ENCODE measurements at places on chromosomes 2 and 18.

- DNase-seq: no peak
Measured at GRCh38 chr18:68035774-68036522, 519.4 kb upstream of the DSEL start.

- DNase-seq: no peak
Measured at GRCh38 chr18:48135436-48135966, 205.0 kb upstream of the SMAD2 start.

- DNase-seq: no peak
Measured at GRCh38 chr2:71385012-71385411, 53.4 kb downstream of the ZNF638 start.

DNA sequence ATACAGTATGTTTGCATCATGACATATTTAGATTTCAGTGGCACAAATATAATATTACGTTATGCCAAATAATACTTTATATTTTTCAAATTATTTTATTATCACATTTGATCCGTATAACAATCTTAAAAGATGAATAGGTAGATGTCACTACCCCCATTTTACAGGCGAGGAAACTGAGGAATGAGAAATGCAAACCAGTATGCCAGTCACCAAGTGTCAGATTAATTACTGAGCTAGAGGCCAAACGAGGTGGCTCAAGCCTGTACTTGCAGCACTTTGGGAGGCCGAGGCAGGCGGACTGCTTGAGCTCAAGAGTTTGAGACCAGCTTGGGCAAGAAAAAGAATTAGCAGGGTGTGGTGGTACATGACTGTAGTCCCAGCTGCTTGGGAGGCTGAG is 17.4 kb upstream of the YES1 start:
- no peak for DNase-seq

DNA sequence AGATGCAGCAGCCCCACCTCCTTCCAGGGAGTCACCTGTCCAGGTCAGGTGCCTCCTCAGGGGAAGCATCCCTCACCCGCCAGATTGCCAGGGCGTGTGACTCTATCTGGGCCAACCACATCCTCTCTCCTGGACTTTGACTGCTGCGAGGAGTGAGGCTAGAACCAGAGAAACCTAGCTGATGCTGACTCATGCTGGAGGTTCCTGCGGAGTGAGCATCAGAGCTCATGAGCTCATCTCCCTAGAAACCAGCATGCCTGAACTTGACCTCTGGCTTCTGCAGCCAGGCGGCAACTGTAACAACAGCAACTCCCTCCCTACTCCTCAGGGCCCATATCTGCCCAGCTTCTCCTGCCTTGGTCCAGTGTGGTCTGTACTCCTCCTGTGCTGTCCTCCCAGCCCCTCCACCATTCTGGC is 28.3 kb upstream of the NT5DC4 start:
- DNase-seq: peak; percentile 81

GRCh38 chr2:10406016-10406415 is 42.1 kb downstream of the ODC1 start:
- DNase-seq: no peak

DNA sequence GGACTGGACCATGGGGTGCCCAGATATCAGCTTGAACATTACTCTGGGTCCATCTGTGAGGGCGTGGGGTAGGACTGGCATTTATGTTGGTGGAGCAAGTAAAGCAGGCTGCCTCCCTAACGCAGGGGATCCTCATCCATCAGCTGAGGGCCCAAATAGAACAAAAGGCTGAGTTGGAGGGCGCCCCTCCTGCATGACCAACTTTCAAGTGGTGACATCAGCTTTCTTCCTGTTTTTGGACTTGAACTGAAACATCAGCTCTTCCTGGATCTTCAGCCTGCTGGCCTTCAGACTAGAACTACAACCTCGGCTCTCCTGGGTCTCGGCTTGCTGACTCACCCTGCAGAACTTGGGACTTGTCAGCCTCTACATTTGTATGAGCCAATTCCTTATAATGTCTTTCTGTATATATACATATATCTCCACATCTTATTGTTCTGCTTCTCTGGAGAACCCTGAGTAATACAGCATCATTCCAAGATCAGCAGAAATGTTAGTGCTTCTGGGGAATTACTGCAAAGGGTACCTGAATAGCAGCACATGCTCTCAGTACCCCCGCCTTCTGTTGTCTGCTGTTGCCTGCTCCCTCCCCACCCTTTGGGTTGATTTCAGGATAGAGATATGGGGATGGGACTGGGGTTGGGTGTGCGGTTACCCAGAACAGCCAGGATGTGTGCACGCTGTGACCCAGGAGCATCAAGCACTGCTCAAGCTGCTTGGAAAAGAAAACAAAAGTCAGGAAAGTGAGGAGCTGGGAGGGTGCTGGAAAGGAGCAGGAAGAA is 20.0 kb downstream of the TMEM127 start:
- no peak for DNase-seq

DNA sequence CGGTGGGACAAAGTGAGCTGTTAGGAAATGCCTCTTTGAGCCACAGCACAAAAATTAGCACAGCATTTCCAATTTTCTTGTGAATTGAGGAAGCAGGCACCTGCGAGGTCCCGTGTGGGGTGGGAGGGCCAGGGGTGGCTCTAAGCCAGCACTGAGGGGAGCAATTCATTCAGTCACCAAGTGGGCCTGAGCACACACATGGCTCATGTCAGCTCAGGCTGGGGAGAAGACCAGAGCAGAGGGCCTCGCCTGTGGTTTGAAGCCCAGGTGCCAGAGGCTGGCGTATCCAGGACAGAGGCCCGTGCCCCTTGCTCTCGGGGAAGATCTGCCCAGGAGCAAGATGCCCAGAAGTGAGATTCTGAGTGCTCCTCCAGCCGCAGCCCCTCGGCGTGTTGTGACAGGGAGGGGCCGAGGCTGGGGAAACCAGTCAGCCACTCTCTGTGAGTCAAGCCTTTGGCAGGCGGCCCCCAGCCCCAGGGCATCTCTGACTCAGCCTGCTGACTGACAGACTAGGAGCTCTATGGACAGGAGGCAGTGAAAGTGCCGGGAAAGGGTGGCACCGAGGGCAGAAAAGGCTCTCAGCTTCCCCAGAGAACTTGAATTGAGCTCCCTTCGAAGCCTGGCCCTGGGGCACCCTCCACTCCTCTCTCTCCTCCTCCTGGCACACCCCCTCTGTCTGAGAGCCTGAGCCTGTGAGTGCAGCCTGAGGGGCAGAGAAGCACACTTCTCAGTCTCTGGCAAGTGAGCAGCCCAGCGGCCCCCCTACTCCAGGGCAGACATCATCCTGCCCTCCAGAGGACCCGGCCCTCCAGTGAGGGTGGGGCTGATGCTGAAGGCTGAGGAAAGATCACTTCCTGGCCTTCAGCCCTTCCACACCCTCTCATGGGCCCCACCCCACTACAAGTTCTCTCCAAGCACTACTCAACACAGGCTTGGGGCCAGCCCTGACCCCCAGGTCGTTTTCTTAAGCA is 32.3 kb downstream of the CYP26B1 start:
- DNase-seq: no peak

DNA sequence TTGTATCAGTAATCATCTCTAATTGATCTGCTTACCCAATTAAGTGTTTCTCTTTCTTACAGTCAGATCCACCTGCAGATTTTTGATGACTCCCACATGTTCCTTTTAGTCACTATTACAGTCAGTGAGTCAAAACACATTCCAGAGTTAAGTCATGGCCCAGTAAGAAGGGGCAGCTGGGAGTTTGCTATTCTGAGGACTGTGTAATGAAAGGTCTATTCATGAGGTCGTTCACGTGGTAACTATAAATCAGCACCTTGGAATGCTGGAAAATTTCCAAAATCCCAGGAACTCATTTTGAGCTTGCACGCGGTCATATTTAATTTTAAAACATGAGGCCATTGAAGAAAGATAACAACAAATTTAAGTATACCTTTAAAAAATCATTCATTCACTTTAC is 252.5 kb downstream of the XIRP2 start:
- no peak for DNase-seq

DNA sequence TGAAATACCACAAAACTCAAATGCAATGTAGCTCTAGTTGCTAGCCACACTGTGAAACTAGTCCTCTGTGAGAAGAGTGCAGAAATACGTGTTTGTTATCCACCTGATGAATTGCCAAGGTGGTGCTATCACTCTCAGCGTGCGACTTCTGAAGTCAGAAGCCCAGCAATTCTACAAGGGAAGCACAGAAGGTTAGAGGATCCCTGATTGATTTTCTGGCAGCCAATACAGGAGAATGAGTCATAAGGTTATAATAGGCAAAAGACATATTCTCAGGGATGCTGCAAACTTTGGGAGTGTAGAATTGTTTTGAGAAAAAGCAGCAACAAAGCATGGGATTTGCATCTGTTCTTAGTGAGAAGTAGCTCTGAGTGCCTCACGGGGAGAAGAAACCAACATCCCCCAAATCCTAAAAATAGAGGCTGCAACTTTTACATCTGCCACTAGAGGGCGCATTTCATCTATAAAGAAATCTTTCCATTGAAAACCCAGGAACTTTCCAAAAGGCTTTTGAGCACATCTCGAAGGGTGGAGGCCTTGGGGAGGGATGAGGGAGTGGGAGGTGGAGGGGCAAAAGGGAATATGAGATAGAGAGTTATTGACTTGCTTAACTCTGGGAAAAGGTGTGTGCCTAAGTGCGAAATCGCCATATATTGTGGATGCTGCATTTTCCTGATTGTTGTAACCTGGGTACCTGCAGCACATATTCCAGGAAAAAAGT is 78.0 kb downstream of the TMEM182 start:
- peak; percentile 69 for DNase-seq

DNA sequence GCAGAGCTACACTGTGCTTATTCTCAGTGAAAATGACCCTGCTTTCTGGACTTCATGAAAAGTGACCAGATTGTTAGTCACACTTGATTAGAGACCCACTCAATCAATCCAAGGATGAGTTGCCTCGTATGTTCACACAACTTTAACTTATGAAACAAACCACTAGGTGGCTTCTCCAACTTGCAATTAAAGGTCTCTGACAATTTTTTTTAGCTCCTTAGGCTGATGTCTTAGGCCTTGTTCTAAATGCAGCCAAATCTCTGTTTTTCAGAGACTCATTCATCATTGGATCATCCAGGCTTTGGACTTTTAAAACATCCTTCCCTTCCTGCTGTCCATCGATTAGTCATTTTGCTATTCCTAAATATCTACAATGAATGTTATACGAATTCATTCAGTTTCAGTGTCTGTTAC is 63.4 kb downstream of the MREG start:
- DNase-seq: peak; percentile 50

DNA sequence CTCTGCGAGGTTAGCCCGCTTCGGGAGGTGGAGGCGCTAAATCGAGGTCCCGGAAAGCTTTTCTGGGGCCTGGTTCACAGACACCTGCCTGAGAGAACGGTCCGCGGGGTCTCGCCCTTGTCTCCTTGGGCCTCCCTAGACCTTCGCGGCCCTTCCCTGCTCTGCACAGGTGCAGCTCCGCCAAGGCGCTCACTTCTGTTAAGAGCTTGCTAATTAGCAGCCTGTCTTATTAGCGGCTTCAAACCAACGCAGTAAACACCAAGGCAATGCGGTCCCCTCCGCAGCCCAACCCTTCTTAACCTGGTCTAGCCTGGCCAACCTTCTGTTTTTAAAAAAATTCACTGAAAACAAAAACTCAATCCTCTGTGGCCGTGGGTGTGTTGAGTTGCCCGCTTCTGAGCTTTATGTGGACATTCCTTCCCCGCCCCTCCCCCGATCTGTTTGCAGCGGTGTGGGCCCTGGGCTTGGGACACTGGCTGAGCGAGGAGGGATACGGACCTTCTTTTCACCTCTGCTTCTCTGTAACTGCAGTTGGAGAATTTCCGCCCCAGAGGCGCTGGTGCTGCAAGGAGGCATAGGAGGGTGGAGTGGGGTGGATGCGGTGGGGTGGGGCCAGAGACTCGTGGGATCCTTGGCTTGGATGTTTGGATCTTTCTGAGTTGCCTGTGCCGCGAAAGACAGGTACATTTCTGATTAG is 3.4 kb upstream of the HOXD4 start:
- no peak for DNase-seq

DNA sequence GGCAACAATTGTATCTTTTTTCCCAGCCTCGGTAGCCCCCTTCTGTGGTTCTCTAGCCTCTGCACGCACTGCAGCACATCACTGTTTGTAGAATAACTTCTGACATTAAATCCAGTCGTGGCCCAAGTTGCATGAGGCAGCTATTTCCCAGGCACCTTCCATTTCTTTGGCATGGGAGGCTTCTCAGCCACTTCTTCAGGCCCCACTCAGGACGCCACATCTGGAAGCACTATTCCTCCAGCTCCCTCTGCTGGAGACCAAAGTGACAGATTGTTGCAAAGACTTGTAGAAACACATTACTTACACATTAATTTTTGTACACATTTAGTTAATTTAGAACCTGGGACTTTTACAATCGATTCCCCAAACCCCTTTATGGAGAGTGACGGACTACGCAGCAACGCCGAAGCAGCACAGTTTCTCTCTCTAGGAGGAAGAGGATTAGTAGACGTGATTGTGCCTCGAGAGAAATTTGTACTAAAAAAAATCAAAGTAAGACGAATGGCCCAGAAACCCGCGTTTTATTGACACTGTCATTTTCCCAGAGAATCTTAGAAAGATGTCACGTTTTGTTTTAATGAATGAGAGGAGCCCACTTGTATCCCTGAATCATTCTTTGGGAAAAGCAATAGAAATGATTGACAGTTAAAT is 57.8 kb upstream of the RGPD5 start:
- peak; percentile 59 for DNase-seq

DNA sequence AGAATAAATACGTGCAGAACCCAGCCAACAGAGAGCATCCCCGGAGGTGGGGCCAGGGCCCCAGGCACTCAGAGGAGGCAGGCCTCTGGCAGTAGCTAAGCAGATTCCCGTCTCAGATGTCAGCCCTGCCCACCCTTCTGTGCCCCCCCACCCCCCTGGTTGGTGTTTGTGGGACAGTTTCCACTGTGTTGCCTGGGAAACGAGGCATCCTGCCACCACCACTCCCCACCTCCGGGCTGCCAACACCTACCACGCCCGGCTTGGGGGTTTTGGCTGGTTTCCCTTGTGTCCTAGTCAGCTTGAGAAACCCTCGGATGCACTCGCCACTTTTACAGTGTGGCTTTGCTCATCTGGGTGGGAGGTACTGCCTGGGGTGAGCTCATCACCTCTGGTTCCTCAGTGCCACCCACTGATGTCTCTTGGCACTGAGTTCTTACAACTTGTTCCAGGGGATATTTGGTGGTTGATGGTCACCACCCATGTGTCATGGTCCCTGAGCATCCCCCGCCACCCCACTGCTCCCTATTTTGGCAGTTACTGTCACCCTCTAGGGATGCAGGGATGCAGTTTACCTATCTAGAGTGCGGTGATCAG is 72.4 kb upstream of the YWHAQ start:
- DNase-seq: peak; percentile 93

GRCh38 chr2:136284226-136285119 is 166.5 kb upstream of the CXCR4 start:
- no peak for DNase-seq

GRCh38 chr2:72731116-72731515 is 94.7 kb downstream of the EXOC6B start:
- no peak for DNase-seq

- no peak for DNase-seq
Measured at GRCh38 chr2:96876269-96877041, 6.6 kb upstream of the SEMA4C start.
